Activated CD4-positive, alpha-beta T cell treated with anti-CD3 and anti-CD28 coated beads, Interleukin-2, amount 50 U/mL, for 4 hours (primary cell): ENCODE measurements at places on chromosomes 16 and 17.

- DNase-seq, result no peak
Measured at GRCh38 chr17:61017317-61018006, 339.8 kb downstream of the BCAS3 start.

DNA sequence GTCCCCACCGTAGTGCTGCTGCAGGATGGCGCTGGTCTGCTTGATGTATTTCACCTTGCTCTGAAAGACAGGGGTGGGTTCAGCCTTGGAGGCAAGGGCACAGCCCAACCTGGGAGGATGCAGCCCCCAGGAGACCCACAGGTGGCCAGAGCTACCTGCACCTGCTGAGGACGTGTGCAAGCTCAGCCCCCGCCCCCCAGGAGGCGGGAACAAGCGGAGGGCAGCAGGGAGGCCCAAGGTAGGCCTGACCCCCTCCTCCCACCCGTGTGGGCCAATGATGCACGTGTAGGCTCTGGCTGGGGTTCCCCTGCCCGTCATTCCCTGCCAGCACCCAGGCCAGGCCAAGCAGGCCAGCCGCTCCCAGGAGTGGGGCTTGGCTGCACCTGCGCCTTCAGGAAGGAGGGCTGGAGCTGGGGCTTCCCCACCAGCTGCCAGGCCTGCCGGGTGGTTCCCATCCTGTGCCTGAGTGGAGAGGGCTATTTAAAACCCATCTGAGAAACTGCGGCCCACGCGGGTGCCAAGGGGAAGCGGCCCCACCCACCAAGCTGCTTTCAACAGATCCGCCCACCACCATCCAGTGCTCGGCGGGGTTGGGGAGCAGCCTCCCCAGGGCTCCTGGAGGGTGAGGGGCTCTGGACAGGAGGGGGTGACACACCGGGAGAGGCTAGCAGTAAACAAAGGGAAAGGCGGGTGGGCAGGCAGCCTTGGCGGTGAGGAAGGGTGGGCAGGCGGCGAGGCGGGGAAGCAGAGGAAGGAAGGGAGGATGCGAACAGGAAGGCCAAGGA, 3.8 kb downstream of the NTHL1 start:
- DNase-seq, result no peak

DNA sequence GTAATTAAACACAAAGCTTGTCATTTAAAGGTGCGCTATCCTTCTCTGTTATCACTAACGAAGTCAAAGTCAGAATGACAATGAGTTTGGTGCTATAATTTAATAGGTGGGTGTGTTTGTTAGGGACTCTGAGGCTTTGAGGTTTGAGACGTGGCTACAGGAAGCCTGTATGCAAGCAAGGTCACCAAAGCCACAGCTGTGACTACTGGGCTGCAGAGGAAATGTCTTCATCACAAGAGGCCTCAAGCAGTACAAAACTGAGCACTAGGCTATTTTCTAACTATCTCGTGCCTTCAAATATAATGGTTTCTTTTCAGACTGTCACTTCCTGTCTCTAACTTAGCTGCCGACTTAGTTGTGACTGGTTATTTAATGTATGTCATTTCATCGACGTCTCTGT, 141.2 kb downstream of the AATF start:
- peak; percentile 2 for DNase-seq

DNA sequence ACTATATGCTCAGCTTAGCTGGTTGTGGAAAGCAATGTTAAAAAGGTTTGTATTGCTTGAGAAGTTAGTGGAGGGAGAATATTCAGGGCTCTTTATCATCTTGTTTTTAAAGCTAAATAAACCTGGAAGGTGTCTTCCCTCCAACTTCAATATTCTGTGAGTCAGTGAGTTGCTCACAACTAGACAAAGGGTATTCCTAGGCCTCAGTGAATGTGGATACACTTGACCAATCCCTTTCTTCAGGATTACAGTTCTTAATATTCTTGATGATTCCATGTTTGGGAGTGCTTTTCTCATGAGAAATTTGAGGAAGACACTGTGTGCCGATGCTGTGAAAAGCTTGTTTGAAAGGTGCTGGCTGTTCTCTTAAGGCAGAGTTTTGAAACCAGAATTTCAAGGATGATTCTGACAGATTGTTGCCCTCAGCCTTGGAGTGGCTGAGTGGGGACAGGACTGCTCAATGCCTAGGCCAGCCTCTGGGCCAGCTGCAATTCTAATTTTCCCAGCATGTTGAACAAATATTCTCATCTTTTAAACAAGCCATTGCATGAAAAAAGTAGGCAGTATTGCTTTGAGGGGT, 30.1 kb downstream of the MAP2K4 start:
- no peak for DNase-seq

- no peak for DNase-seq
Measured at GRCh38 chr16:89144681-89145080, 26.9 kb upstream of the CDH15 start.

GRCh38 chr16:17329391-17329790, 141.4 kb downstream of the XYLT1 start:
- DNase-seq, result no peak
